ENCODE measurements at places on chromosomes 16 and 17.

- no peak for DNase-seq
Observed at GRCh38 chr17:62662855-62663254, 35.4 kb downstream of the MRC2 start.

GRCh38 chr17:45111850-45112249 is 20.5 kb downstream of the PLCD3 start:
- DNase-seq, result no peak

- no peak for DNase-seq
Observed at GRCh38 chr16:12341966-12342365, 365.4 kb downstream of the SNX29 start.

GRCh38 chr17:57488856-57489255 is 232.5 kb downstream of the MSI2 start:
- no peak for DNase-seq

GRCh38 chr16:9775998-9776397 is 406.2 kb downstream of the GRIN2A start:
- no peak for DNase-seq

All from fibroblast of the conjunctiva (primary cell).